ENCODE measurements at places on chromosomes 12 and 14.
A peak's percentile ranks its signal among the peaks of the same experiment; 100 is the strongest.

GRCh38 chr14:103909531-103910261 is 18.6 kb upstream of the TDRD9 start:
- DNase-seq: no peak

DNA sequence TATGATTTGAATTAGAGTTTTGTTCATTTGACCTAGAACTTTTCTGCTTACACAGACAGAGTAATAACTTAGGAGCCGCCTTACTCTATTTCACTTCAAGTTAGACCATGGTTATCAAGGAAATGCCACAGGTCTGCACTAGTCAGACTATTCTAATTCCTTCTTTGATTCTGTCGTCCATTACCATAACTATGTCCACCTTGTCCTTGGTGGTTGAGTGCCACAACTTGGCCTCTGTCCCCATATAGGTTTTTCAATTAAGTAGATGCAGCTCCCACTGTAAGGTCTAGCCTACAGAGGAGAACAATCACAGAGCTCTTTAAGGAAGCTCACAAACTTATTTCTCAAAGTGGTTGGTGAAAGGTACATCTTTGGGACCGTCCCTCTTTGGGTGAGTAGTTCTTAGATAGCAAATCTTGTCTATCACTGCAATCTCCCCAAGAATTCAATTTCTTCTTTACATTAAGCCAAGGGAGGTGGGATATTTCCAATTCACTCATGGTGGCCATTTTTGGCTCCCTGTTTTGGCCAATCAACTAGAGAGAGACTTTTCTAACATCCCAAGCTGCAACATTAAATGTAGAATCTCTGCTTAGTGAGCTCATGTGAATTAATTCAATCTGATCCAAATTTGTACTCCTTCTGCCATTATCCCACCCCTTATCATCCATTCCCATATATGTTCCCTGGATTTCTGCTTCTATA is 434.6 kb downstream of the ADAMTS20 start:
- no peak for DNase-seq

DNA sequence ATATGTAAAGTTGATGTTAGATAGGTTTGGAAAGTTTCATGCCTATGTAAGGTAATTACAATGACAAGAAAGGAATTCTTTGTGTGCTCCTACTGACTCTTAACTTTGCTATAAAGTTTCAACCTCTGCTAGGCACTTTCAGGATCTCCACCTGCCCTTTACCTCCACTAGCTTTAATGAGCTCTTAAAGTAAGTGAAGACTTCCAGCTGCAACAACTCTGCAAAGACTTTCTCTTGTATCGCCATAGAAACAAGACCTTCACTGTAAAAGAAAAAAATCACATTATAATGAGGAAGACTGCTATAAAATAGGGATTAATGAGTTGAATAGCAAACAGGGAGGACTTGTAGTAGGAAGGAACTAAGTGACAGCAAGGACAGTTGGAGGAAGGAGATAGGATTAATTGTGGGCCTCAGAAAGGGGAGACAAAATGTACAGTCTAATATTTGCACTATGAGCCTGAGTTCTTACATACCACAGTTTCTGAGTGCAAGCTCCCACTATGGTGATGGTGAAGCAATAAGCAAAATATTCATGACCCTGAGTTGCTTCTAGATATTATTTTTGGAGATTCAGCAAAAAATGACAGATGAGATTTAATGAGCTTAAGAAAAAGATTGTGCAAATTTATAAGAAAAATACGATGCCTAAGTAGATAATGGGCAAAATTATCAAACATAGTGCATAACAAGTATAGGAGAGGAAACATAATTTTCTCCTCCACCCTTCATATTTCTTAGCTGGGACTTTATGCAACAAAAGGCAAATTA is 66.7 kb downstream of the DHRS2 start:
- DNase-seq: no peak

DNA sequence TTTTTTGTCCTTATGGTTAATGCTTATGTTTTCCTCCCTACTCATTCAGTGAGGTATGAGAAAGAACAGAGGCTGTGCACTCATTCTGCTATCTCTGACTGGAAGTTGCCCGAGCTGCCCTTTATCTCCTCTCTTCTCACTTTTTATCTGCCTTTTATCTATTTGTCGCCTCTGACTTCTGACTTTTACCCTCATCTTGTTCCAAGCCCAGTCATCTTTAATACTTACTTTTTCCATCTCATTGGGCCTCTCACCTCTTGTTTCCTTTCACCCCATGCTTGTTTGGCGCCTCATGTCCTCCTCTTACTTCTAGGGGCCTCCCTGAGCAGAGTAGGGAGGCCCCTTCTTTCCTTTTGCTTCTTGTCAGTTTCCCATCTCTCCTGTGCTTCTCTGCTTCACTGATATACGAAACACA is 50.7 kb downstream of the DIP2B start:
- DNase-seq: no peak

DNA sequence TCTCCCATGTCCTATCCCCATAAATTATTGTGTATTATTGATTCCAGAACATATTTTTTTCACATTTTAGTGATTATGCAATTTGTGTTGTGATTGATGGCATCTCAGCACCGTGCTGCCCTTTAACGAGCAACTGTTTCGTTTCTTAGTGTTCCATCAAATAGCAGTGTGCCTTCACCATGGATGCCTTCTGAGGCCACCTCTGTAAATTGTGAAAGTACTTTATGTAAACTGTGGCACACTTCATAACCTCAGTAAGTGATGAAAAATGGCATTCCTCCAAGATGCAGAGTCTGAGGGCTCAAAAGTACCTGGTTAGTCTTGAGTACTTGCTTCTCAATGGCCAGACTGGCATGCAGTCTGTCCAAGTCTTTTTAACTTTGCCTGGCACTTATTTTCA is 8.2 kb downstream of the CHST11 start:
- no peak for DNase-seq

- no peak for DNase-seq
Observed at GRCh38 chr12:17134315-17134714, 528.4 kb upstream of the LMO3 start.

GRCh38 chr12:5987573-5987972 is 42.5 kb upstream of the ANO2 start:
- DNase-seq: no peak

DNA sequence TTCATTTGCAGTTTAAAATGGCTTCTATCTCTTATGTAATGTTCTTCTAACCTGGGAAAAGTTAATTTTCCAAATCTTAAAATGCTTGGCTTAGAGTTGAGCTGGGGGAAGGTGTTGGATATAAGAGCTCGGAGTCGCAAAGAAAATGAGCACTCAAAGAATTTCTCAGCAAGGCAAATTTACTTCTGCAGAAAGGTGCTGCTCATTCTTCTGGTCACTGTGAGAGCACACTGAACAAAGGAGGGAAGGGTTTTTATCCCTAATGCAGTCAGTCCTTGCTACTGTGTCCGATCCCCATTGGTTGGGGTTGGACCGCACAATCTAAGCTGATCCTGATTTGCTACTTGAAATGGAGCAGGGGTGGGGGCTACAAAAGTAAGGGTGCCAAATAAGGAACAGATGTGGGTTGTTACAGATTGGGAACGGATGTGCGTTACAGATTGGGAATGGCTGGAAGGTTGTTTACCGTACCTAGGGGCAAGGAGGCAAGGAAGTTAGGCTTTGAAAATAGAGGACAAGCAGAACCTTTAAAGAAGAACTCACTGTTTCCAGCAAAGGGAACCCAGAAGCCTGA is 19.4 kb downstream of the TXNRD1 start:
- no peak for DNase-seq

GRCh38 chr14:59293935-59294661 is 105.6 kb downstream of the DAAM1 start:
- no peak for DNase-seq

- no peak for DNase-seq
Observed at GRCh38 chr12:52300796-52301691, 9.7 kb upstream of the KRT81 start.

DNA sequence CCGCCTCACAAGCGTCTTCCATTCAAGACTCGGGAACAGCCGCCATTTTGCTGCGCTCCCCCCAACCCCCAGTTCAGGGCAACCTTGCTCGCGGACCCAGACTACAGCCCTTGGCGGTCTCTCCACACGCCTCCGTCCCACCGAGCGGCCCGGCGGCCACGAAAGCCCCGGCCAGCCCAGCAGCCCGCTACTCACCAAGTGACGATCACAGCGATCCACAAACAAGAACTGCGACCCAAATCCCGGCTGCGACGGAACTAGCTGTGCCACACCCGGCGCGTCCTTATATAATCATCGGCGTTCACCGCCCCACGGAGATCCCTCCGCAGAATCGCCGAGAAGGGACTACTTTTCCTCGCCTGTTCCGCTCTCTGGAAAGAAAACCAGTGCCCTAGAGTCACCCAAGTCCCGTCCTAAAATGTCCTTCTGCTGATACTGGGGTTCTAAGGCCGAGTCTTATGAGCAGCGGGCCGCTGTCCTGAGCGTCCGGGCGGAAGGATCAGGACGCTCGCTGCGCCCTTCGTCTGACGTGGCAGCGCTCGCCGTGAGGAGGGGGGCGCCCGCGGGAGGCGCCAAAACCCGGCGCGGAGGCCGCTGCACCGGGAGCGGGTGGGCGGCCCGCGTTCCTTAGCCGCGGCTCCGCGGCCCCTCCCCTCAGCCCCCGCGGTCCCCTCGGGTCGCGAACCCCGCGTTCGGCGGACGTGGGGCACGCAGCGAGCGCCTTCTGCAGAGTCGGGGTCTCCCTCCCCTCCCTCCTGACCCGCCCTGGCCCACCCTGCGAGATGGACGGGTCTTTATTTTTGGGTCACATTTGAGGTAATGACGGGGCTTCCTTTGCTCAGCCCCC is at the start of gene UBC:
Gene UBC, minus strand, starts transcription at position 259 of the 847 bp plus-strand sequence. CDS start 879 bp downstream, outside the sequence.
- DNase-seq: peak; percentile 85

All from GM13976 (cell line).